ENCODE measurements at places on chromosomes 3 and 15.

DNA sequence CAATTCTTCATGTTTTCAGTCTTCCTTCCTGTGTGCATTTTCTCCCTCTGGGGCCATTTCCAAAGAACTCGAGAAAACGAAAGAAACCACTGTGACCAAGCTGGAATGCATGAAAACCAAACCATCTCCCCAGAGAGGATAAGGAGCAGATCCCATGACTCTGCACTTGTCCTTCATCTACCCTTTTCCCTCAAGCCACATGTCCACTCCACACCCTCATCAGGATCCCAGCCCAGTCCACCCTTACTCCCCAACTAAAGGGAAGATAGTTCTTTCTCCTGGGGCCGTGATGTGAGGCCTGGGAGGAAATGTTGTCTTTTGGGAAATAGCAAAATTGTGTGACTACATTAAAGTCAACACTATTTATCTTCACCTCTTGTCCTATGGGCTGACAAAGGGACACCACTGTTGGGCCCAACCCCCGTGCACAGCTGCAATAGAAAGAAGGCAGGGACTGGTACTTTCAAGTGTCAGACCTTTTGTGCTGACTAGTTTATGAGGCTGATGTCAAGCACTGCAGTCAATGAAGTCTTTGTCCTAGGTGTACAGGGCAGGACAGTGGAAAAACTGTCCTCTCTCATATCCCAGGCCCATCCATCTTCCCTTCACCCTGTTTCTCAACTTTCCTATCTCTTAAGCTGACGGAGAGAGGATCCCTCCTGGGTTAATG lies 487.1 kb upstream of the NR2F2 start:
- DNase-seq = peak; percentile 61

- peak; percentile 62 for DNase-seq
These were observed 69.0 kb downstream of the TIGIT start for GRCh38 chr3:114362815-114363214.

GRCh38 chr3:110512961-110513360 lies 558.7 kb upstream of the NECTIN3 start:
- no peak for DNase-seq

- peak; percentile 42 for DNase-seq
These were observed 234.8 kb upstream of the WNT5A start for GRCh38 chr3:55721716-55722484.

DNA sequence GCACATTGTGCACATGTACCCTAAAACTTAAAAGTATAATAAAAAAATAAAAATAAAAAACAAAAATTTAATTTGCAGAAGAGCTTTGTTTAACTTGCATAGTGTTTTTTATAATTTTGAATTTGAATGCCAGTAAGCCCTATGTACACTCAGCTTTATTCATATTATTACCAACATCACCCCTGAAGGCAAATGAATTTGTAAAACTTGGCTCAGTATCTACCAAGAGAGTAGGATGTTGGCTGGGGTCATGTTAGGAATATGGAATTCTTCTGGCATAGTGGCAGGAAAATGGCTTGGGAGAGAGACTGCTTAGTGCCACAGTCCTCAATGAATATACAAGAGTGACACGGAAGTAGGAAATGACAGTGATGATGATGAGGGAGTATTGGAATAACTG lies 30.7 kb downstream of the TRPC1 start:
- no peak for DNase-seq

GRCh38 chr3:169255511-169255910 lies 408.0 kb downstream of the MECOM start:
- no peak for DNase-seq

- DNase-seq = peak; percentile 44
These were observed 15.7 kb upstream of the KIF23 start for GRCh38 chr15:69398491-69398891.

- peak; percentile 44 for DNase-seq
These were observed 56.9 kb downstream of the CYP19A1 start for GRCh38 chr15:51281368-51281967.

GRCh38 chr3:188772886-188773285 lies 398.9 kb upstream of the TPRG1 start:
- DNase-seq = peak; percentile 72

DNA sequence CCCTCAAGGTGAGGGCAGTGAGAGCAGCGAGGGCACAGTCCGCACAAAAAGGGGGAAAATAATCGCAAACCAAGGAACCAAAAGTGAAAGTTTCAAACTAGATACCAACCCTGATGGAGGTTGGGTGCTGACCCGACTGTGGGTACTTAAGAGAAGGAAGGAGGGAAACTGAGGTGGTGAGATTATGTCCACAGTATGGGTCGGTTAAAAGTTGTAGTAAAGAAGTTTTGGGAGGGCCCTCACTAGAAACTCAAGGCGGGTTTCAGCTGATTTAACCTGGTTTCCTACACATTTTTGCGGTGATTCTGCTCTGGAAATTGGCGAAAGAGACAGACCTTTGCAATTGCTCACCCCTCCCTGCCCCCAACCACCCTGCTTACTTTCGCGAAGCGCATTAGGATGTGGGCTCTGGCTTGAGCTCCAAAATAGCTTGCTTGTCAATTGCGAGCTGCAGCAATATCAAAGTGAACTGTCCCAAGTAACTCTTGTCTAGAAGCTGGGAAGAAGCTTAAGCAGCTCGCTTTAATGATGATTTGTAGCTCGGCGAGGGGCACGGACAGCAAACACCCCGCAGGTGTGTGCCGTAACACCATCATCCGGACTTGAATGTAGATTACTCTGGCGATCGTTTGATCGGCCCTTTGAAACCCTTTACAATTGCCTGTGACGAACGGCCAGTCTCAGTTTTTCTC lies 15.8 kb downstream of the SOX2 start:
- DNase-seq = no peak

GRCh38 chr15:66578286-66578875 lies 12.6 kb upstream of the LCTL start:
- peak; percentile 63 for DNase-seq

DNA sequence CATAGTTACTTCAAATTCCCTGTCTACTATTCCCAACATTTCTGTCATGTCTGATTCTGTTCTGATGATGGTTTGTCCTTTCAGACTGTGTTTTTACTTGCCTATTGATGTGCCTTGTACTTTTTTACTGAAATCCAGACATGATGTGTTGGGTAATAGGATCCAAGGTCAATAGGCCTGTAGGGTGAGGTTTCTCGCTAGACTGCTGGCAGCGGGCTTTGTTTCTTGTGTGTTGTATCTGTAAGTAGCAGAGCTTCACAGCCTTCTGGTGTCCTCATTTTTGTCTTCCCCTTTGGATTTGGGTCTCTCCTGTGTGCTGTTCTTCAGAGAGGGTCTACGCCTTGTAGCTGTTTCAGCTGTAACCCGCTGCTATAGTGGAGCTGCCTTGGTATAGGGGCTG lies 140.3 kb downstream of the GABRG3 start:
- DNase-seq = no peak

DNA sequence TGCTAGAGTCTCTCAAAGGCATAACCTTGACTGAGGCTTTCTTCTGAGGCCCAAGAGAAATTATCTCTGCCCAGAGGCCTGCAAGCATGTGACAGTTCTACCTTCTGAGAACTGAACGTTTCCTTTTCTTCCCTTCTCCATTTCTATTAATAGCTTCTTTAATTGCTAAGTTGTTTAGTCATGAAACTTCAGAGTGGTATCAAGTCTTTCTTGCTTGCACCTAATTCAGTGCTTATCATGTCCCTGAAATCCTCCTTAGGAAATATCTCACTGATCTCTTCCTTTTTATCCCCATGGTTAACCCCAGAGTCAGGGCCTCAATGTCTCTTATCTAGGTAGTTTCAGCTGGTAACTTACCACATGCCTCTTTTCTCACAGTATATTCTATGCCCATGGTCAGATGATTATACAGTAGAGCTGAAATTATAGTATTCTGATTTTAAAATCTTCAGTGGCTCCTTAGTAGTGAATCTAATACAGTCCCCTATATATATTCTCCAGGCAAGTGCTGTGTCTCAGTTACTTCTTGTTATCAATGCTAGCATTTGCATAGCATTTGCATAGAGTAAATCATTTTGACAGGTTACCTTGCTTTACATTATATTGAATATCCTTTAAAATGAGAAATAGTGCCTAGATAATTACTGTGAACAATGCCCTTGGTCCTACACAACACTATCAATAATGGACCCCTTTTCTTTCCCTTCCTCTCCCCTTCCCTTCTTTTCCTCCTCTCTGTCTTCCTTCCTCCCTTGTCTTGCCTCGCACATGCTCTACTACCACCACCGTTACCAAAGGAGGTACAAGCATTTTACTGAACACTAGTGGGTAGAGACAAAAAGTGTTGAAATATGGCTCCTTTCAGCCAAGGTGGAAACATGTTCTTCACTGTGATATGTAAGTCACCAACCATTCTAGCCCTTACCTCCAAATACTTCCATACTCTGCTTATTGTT lies 33.0 kb downstream of the KBTBD8 start:
- DNase-seq = no peak

GRCh38 chr3:146374146-146374545 lies 95.2 kb downstream of the PLSCR2 start:
- peak; percentile 59 for DNase-seq

GRCh38 chr3:146991907-146992306 lies 386.8 kb upstream of the PLSCR5 start:
- no peak for DNase-seq

DNA sequence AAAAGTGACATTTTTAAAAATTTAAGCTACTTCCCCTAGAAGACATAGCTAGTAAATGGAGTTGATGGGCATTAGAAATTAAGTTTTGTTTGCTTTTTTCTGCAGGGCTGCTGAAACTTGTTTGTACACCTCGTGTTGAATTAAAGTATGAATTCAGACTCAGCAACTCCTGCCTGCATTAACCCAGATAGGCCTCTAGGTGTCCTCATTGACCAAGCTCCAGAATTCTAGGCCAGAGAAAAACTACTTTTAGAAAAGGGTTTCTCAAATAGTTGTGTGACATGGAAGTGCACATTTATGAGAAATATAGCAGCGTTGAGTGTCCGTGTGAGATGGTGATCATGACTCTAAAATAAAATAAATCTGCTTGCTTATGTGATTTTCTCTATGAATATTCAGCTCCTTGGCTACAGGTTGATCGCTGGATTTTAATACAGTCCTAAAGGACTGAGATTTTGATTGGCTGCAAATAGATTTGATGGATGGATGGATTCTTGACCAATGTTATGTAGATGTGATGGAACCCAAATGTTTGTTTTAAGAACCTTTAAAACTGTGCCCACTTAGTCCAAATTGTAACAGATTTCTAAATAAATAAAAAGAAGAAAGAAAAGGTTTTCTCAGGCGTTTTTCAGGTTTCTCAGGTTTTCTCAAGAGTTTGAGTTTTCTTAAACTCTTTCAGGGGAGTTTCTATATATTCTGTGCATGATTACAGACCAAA lies 39.4 kb upstream of the LMOD3 start:
- peak; percentile 43 for DNase-seq

DNA sequence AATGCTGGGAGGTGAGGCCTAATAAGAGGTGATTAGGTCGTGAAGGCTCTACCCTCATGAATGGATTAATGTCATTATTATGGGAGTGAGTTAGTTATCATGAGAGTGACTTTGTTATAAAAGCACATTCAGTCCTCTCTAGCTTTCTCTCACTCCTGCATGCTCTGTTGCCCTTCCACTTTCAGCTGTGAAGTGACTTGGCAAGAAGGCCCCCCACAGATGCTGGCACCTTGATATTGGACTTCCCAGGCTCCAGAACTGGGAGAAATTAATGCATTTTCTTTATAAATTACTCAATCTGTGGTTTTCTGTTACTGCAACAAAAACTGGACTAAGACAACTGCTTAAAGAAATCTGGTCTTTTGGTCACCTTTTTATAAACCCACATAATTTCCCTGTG lies 144.3 kb downstream of the FBN1 start:
- peak; percentile 62 for DNase-seq

DNA sequence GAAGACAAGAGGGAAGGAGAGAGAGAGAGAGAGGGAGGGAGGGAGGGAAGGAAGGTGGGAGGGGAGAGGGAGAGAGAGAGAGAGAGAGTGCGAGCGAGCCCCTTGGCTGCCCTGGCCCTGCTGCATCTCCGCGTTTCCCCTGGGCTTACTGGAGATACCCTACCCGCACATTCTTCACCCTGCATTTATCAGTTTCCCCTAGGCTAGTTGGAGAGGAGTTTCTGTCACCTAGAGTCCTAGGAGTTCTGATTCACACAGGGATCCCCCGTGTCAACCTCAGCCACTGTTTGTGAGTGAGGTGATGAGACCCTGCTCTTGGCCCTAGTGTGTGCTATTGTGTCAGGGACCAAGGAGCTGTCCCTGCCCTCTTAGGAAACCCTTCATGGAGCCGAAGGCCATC lies 18.7 kb downstream of the BHLHE40 start:
- no peak for DNase-seq
